Right renal cortex interstitium (tissue), 3 donors: ENCODE measurements at places on chromosomes 5 and 9. TPM values are rescaled to one million over a fixed set of nuclear protein-coding genes. Genes with fewer than 3 reads are reported as not detected.

DNA sequence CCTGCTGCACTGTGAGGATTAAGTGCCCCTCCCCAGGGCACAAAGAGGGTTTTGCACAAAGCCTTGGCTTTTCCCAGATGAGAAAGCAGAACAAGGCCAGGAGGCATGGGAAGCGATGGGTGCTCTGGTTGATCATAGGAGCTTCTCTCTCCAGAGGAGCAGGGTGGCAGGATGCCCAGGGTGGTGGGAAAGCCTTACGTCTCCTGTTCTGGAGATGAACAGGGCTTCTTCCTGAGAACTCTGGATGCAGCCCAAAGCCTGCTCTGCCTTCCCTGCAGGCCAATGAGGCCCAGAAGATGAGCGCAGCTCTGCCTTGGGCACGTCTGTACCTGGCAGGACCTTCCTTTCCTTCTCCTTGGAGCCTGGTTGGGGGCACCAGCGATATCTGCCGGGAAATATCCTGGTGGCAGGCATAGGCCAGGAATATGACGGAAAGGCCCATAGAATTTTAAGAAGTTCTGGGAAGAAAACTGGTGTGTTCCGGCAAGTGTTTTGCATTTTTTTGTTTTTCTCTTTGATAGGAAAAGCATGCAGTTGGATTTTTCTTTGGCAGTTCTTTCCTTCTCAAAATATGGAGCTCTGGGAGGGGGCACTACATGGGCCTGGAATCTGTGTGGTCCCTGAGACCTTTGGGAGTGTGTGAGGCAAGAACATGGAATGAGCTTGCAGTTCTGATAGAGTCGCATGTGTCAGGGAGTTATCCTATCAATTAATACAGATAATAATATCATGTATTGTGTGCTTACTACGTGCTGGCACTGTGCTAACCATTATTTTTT lies 253.2 kb upstream of the KLF4 start:
- DNase-seq = no peak

- no peak for DNase-seq
Observed at GRCh38 chr5:167964529-167964928, 326.9 kb upstream of the WWC1 start.

DNA sequence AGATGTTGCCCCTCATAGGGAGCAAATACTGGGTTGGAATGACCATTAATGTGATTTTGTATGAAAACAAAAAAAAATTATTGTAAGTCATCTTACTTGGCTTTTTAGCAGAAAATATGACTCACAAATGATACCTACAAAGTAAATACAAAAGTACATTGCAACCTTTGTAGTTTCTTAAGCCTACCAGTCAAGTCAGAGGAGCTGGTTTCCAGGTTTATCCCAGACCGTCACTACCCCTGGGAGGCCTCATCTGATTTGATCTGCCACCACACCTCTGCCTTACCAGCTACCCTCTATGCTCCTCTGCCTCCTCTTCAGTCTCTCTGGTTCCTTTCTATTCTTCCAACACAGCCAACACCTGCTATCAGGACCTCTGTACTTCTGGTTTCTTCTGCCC lies 349.9 kb upstream of the CCNH start:
- no peak for DNase-seq

ADAMTS16 gene
- 80.7 TPM for polyA plus RNA-seq

GABBR2 gene
- 3.8 TPM for polyA plus RNA-seq

ANKRD34B gene
- polyA plus RNA-seq = 0.21 TPM

CLIC3 gene
- polyA plus RNA-seq = 0.36 TPM
